ENCODE measurements at places on chromosomes 4 and X.

DNA sequence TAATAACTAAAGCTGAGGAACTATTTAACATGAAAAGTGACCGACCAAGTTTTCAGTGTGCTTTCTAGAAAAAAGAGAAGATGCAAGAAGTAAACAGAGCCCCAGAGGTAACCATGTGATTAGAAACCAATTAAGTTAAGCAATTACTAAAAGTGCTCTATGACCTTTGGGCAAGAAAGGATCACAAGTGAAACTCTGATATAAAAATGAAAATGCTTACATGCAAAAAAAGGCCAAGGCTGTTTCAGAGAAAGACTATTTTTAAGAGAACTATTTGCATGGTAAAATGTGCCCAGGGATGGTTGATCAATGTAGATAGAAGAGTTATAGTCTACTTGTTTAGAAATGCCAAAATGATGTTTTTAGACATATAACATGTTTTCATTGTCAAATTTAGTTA, 22.0 kb downstream of the KLHL15 start:
- no peak for DNase-seq

DNA sequence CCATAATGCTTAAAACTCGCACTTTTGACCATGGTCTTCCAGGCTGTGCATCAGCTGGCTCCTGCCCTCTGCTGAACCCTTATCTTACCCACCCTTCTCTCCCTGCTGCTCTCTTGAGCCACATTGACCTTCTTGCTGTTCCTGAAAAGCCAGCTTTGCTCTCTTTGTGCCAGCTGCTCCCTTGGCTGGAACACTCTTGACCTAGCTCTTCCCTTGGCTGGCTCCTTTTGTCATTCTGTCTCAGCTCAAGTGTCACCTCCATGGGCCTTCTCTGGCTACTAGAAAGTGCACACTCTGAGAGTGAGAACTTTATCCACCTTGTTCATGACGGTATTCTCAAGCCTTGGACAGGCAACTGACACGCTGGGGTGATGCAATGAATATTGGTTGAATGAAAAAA, 112.1 kb downstream of the MGST2 start:
- peak; percentile 37 for DNase-seq

DNA sequence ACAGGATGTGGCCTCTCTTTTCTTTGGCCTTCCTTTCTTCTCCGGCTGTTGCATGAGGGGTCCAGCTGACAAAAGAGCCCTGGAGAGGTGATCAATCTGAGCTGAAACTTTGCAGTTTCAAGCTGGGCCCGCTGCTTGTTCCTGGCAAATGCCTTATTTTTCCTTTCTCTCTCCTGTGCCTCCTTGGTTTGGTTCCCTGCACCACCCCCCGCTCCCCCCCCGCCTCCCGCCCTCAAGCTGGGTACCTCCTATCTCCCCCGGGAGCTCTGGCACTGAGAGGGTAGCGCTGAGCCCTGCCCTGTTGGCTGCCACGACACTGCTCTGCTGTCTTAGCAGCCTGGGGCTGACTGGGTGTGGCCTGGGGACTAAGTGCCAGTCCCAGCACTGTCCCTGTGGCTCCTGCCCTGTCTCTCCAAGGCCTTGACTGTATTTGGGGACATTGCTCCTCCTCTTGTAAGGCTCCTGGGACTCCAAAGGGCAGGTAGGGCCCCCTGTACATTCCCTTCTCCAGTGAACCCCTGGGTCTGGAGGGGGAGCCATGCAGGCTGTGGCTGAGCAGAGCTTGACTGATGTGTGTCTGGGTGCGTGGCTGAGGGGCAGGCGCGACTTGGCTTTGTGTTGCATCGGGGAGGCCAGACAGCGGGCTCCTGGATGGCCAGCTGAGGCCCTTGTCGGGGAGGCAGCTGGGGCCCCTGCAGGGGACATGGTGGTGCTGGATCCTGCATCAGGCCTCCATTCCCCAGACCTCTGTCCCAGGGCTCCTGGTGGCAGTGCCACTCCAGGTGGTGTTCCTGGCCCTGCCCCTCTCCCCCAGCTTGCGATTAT, 1.1 kb downstream of the PLXNA3 start:
- DNase-seq: no peak

- no peak for DNase-seq
These were observed 113.7 kb upstream of the LSM6 start for GRCh38 chr4:146061610-146062334.

DNA sequence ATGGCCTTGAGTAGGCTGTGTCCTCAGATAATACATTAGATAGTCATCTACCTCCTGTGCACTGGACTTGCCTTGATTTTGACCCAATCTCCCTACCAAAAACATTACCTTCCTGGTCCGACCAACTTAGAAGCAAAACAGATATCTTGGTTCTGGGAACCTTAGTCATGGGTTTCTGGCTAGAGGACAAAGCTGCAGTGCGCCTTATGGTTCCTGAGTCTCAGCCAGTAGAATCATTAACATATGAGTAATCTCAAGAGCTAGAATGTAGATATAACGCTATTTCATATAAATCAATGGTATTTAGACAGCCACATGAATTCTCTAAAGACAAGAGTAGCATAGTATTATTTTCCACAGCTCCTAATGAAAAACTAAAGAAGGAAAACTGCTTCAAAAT, 83.1 kb downstream of the GRIA3 start:
- DNase-seq: no peak

GRCh38 chr4:159017323-159018026, 85.4 kb upstream of the RAPGEF2 start:
- no peak for DNase-seq

- DNase-seq: no peak
These were observed 47.0 kb upstream of the SLC34A2 start for GRCh38 chr4:25608644-25609043.

DNA sequence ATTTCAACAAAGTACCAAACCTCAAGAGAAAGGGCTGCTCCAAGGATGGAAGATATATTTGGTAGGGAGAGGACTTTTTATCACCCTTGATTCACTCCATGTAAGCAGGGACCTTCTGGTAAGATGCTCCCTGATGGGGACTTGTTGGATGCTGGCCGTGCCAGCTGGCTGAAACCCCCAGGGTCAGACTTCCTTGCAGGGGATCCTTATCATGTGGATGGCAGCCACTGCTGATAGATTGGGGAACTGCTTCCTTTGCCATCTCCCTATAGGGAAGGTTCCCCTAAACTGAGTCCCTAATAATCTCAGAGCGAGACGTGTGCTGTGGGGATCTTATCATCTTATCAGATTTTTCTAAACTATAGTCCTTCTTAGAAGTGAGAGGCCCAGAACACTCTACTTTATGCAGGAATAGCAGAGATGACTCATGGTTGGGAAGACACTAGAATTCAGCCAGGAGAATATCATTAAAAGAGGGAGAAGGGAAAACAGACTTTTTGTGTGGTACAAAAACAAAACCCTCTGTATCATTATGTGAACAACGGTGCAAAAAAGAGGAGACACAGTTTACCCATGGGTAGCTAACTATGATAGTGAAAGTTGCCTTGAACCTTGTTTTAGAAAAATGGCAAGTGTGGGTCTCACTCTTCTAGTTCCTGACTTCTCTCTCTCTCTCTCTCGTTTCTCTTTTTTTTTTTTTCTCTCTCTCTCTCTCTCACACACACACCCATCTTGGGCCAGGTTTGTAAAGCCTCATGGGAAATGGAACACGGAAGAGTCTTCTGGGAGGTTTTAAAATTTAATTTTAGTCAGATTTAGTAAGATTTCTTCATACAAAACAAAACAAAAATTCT, 16.1 kb downstream of the RHOH start:
- DNase-seq: no peak

GRCh38 chrX:24204958-24205357, 55.4 kb downstream of the ZFX start:
- no peak for DNase-seq

DNA sequence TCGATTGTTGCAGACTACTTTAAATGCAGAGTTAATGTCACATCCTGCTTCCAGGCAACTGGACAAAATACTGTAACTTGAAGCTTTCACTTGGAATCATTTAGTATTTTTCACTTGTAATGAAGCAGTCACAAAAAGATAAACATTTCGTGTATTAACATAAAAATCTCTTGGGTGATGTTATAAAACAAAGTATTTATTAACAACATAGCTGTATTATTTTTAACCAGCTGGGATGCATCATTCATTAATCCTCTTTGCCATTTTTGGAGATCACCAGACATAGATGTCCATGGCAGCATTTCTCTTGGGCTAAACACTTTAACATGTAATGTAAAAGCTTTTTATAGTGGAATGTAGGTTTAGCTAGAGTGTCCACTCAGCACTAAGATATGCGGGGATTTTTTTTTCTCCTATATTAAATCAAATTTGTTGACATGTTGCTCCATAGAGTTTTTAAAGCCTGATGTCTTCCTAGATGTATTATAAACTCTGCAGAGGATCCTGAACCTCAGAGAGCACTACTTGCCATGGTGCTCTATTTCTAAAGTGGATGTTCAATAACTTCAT, 193.7 kb upstream of the SPANXN4 start:
- no peak for DNase-seq

- no peak for DNase-seq
These were observed 95.1 kb downstream of the AFAP1 start for GRCh38 chr4:7844594-7844991.

DNA sequence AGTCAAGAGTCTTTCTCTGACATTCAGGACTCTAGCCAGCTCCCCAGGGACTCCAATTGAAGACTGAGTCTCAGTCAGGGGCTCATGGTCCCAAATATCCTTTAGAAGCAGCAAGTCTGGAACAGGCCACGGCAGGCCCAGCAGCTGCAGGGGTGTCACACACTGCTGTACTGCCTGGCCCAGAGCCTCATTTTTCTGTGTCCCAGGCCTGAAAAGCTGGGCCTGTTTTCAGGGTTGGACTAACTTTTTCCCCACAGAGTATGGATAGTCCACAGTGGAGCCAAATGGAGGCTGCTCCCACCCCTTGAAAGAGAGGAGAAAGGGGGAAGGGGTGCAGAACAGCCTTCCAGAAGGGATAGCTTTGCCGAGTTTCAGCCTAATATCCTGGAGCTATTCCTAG, 146.8 kb upstream of the NALF2 start:
- DNase-seq: no peak

DNA sequence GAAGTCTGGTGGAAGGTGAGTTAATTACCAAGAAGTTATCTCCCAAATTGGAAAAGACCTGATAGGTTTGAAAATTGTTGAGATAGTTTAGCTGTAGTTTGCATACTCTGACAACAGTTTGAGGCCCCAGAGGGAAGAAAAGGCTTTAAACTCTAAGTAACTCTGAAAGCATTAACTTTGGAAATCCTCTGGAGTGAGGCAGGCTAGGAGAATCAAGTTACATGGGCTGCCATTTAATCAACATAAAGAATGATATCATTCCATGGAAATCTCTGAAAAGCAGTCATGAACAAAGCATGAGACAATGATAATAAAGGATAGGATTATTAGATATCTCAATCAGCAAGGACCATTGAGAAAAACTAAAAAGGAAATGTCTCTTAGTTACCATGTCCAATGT, 647.1 kb downstream of the ANKRD50 start:
- DNase-seq: no peak

GRCh38 chr4:94897023-94897422, 139.3 kb downstream of the BMPR1B start:
- no peak for DNase-seq

DNA sequence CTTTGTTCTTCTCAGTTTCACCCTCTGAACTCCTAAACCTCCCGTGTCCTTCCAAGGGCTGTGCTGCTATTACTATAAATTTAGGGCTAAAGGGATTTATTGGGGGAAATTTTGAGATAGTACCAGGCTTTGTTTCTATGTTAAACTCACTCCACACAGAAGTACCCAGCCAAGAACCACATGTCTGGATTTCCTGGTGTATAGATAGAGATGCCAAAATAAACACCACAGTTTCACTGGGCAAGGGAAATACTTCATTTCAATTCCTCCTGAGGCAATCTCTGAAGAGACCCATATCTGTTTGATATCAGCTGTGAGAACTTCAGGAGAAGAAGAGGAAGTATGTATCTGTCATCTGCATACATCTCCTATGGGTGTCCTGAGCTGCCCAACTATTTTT, 21.7 kb upstream of the CLNK start:
- DNase-seq: peak; percentile 64

GRCh38 chr4:39484582-39485272, 25.9 kb downstream of the LIAS start:
- DNase-seq: no peak

DNA sequence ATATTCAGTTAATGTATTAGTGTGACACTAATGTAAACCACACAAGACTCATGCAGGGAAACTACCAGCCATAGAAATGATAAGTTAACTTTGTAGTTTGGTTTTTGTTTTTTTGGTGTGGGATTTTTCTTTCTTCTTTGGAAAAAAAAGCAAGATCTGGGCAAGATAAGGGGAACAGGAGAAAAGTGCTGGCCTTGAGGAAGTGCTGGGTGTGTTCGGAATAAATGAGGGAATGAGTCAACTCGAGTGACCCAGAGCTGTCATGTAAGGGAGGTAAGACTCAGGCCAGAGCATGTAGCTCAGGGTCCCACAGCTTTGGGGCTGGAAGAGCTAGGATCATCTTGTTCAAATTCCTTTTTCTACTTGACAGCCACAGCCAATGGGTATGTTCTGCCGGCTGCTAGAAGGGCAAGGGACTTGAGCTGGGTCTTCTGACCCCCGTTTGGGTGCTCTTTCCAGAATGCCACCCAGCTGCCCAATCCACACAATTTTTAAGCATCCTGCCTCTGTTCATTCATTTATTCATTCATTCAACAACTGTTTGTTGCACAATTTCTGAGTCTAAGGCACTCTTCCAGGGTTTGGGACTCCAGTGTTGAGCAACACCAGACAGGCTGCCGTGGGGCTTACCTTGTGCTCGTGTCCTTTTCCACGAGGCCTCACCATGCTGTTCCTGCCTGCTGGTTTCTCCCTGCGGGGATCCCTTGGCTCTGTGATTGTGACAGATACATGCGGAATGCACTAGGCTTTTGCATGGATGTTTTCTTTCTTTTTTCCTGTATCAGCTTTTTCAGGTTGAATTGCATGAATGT, 54.5 kb downstream of the CLDN34 start:
- no peak for DNase-seq

DNA sequence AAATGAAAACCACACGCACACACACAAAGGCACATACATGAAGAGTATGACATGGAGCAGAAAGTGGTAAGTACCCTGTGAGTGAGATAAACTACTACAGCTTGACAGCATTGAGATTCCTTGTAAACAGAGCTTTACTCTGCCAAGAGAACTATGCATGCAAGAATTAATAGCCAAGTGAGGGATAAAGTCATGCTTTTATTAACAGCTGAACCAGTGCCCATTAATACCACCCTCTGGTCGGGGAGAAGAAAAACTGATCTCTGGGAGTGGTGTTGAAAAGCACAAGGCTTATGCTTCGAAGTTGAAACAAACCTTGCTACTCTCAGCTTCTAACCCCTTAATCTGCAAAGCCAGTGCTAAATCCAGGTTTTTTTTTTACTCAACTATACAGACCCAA, 95.9 kb upstream of the C1QTNF7 start:
- no peak for DNase-seq

GRCh38 chr4:57187246-57187645, 77.1 kb upstream of the IGFBP7 start:
- no peak for DNase-seq

- no peak for DNase-seq
These were observed 19.3 kb upstream of the DUSP9 start for GRCh38 chrX:153627675-153628111.

- DNase-seq: no peak
These were observed 255.1 kb upstream of the GPC4 start for GRCh38 chrX:133670383-133670782.
